ENCODE measurements at places on chromosomes 6 and 20. TPM values are rescaled to one million over a fixed set of nuclear protein-coding genes. Genes with fewer than 3 reads are reported as not detected.

DNA sequence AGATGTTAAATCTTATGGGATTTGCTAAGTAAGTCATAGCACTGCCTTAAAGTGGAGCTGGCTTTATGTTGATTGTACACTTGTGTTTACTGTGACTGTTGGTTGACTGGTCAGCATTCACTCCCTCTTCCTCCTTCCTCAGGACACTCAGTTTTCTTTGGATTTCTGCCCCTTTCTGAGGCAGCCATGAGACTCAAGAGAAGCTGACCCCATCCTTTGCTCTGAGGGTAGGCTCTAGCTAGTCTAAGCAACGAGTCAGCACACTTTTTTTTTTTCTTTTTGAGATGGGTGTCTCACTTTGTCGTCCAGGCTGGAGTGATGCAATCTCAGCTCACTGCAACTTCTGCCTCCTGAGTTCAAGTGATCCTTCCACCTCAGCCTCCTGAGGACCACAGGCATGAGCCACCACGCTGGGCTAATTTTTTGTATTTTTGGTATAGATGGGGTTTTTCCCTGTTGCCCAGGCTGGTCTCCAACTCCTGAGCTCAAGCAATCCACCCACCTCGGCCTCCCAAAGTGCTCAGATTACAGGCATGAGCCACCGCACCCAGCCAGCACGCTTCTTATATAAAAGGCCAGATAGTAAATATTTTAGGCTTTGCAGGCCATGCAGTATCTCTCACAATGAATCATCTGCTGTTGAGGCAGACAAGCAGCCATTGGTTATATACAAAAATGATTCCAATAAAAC is 191.4 kb downstream of the NFATC2 start:
- DNase-seq, result no peak

- DNase-seq, result no peak
Observed at GRCh38 chr6:35173427-35174087, 32.4 kb upstream of the TCP11 start.

DNA sequence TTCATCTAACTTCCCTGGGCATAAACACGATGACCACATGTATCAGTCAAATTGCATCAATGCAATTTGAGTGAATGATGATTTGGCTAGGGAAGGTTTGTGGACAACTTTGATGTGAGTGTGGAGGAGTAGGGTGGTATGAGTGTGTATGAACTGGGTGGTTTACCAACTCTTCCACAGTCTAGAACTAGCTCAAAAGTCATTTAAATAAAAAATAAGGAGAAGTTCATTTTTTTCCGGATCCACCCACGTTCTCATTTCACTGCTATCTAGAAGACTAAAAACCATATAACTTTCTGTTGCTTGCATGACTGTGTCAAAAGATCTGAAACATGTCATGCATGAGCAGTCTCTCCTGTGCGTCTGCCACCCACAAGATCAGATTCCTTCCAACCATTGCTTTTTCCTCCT is 23.6 kb downstream of the SLC35D3 start:
- no peak for DNase-seq

- DNase-seq, result no peak
Observed at GRCh38 chr20:44097521-44098255, 89.3 kb downstream of the JPH2 start.

DNA sequence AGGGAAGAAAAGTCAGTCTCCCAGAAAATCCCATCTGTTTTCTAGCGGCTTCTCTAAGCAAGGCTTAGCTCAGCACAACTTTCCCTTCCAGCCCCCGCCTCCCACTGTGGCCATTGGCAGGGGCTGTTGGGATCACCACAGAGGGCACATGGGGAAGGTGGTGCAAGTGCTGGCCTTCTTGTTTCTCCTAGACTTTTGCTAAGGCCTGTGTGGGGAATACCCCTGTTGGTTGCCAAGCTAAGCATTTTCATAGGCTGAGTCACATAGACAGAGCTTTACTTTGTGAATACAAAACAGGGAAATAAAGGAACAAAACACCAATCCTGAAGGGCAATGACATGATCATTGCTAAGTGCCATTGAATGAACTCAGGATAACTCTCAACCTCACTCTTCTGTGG is 32.4 kb upstream of the TIAM2 start:
- no peak for DNase-seq

NOX3 gene
- 2.1 TPM for polyA plus RNA-seq

BRPF3 gene
- 45.1 TPM for polyA plus RNA-seq

TTK gene
- polyA plus RNA-seq, result 22.4 TPM
